Stimulated activated naive CD4-positive, alpha-beta T cell (primary cell): ENCODE measurements at places on chromosomes 16 and 17.

- DNase-seq = no peak
These were observed 2.1 kb downstream of the ARMC5 start for GRCh38 chr16:31461201-31461920.

- DNase-seq = no peak
These were observed 6.9 kb downstream of the TSC2 start for GRCh38 chr16:2054543-2055245.

GRCh38 chr16:56422896-56423441 lies 2.4 kb downstream of the AMFR start:
- DNase-seq = no peak

- no peak for DNase-seq
These were observed 1.7 kb upstream of the SPEM2 start for GRCh38 chr17:7423679-7424078.

GRCh38 chr16:46688101-46688653 lies 801 bp downstream of the VPS35 start:
- no peak for DNase-seq

DNA sequence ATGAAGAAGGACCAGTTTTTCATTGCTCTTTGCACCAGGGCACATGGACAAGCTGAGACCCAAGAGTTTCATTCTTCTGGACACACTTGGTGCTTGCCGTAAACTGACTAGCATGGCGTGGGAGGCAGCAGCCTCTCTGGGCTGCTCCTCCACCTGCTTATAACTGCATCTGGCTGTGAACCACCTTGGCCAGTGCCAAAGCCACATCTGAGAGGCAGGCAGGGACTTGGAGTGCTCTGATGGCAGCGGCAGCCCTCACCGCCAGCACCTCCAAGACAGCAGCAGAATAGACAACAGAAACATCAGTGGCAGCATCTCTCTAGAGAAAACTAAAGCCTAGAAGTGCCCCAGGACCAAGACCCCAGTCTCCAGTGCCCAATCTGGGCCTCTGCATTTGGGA lies 4.7 kb downstream of the KRT37 start:
- DNase-seq = no peak
